Effector memory CD4-positive, alpha-beta T cell (primary cell): ENCODE measurements at places on chromosomes 6 and 20.

- DNase-seq = no peak
Measured at GRCh38 chr6:159217595-159218275, 48.5 kb downstream of the FNDC1 start.

DNA sequence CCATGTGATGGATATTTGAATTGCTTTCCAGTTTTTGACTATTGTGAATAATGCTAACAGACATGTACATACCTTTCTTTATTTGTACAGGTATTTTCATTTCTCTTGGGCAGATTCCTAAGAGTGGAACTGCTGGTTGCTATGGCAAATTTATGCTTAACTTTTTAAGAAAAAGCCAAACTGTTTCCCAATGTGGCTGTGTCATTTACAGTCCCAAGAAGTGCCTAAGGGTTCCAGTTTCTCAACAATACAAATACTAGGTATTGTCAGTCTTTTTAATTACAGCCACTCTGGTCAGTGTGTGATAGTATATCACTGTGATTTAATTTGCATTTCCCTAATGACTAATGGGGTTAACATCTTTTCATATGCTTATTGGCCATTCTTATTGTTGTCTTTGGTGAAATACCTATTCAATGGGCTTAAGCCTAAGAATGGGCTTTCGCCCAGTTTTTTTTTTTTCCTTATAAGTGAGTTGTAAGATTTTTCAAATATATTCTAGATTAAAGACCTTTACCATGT, 10.3 kb downstream of the REPS1 start:
- no peak for DNase-seq

GRCh38 chr6:56145616-56146015, 101.8 kb downstream of the COL21A1 start:
- DNase-seq = no peak

DNA sequence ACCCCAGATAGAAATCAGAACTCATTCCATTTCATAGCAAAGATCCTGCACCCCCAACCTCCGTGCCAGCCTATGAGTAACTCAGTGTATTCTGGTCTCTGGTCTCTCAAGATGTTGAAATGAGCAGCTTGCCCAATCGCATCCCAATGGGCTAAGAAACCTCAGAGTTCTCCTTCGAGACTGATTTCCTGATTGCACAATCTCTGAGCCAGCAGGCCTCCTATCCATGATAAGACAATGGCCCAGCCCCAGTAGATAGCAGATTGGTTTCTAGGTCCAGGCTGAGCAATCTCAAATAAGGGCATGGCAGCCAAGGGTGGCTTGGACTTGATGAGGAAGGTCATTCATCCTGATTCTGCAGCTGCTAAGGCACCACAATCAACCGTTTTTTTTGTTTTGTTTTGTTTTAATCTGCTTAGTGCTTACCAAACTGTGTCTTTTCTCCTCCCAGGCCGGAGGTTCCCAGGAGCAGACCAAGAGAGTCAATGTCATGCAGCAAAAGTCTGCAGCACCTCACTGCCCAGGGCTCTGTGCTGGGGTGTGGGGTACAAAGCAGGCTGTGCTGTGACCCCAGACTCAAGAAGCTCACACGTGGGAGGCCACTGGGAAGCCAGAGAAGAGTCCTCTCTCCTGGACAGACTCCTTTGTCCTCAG, 125.1 kb upstream of the NXT1 start:
- DNase-seq = no peak

DNA sequence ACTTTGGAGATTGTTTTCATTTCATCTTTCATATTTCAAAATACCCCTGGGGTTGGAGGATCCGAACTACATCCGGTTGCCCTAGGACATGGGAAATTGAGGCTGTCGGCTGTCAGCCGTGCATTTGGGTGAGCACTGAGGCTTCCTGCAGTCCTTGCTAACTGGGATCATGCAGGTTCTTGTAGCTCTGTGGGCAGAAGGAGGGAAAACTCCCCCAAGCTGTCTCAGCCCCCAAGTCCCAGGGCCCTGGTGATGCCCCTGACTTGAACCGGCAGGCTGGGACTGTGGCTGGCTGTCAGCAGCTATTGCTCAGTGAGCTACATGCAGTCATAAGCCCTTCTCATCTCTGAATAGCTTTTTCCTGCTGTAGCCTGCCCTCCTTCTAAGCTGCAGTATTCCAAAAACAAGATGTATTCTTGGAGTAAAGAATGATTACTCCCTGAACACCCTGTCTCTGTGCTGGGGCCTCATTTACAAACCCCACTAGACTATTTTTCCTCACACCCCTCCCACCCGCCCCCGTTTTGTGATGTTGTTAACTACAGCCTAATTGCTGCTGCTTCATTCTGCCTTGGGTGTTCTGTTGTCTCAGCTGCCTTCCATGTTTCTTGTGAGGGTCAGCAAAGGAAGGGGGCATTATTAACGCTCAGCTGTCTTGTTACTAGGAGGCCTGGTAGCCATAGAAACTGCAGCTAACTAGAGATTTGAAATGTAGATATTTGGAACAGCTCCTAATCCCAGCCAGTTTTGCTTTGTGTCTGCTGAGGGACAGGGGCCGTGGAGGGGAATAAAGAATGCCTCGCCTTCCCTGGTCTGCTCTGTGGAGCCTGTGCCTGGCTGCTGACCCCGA, 18.1 kb downstream of the MTRES1 start:
- no peak for DNase-seq

DNA sequence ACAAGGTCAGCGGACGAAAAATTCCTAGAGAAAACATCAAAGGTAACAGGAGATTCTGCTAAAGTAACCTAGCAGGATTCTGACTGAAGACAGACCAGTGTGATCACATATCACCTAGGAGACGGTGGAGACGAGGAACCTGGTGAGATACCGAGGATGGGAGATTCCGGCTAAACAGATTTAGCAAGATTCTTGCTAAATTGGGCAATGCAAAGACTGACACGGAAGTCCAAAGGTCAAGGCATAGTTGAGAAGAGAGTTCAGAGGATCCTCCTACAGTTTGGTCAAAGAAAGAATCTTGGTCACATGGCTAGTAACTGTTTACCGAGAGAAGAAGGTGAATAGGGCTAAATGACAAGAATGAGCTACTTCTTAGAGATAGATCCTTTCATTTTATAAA, 61.1 kb downstream of the TMEM170B start:
- DNase-seq = no peak

DNA sequence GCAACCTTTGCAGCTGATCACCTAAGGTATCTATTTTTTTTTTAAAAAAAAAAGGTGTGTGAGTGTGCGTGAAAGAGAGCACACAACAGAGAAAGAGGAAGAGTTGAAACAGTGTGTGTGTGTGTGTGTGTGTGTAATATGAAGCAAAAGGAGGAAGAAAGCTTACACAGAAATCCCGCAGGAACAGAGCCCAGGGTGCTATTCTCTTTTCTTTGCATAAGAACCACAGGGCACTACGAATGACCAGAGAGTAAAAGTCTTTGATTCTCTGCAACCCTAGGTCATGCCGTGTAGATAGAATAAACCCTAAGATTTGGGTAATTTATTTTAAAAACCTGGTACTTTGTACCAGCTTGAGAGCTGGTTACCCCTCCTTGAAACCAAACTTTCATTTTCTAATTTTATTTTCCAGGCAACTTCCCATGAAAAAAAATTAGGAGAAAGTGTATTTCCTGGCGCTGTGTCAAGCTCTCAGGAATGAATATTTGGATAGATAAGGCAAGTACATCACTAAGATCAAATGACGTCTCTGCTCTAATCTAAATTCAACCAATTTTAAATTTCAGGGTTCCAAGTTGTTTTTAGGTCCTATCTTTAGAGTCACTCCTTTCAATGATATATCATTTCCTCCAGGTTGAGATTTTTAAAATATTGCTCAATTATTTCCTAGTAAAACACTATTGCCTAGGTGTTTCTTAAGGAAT, 47.9 kb upstream of the ID4 start:
- no peak for DNase-seq

DNA sequence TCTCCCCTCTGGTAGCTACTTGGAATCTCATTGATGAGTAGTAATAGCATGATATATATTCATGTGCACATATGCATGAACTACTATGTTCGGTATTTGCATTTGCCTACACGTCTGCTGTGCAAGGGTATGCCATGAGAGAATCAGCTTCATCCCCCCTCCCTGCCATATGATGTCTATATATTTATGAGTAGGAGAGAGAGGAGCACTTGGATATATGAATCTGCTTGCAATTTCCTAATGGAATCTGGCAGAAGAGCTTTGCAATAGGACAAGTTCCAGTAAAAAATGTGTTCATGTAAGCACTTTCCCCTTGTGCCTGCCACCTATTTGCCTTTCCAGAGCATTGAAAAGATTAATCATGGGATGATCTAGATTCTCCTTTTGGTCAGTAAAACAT, 76.2 kb upstream of the BACH2 start:
- DNase-seq = no peak

GRCh38 chr6:63538550-63538949, 33.7 kb upstream of the LOC128125822 start:
- DNase-seq = no peak

- no peak for DNase-seq
Measured at GRCh38 chr6:65182681-65183080, 524.3 kb downstream of the EYS start.

- DNase-seq = no peak
Measured at GRCh38 chr20:44089987-44090674, 96.9 kb downstream of the JPH2 start.

DNA sequence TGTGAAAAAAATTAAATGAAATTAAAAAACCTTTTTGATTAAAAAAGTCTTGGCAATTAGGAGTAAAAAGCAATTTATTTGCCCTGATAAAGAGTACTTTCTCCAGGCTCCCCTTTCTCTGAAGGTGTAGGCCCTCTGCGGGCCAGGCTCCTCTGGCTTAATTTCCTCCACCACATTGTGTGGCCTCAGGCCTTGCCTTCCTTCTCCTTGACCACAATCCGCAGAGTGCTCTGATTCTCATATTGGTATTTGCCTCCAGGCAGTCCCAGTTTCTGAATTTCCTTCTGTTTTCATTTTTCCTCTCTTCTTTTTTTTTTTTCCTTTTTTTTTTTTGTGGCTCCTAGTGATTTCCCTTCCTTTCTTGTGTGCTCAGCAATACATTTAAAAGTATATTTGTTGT, 96.4 kb downstream of the AIG1 start:
- DNase-seq = no peak

GRCh38 chr6:93566285-93566684, 146.9 kb upstream of the EPHA7 start:
- no peak for DNase-seq

- DNase-seq = no peak
Measured at GRCh38 chr6:140225701-140226436, 851.4 kb upstream of the CITED2 start.

- DNase-seq = no peak
Measured at GRCh38 chr20:62147528-62147927, 4.0 kb downstream of the SS18L1 start.

- DNase-seq = no peak
Measured at GRCh38 chr6:74946961-74947360, 258.9 kb downstream of the COL12A1 start.

DNA sequence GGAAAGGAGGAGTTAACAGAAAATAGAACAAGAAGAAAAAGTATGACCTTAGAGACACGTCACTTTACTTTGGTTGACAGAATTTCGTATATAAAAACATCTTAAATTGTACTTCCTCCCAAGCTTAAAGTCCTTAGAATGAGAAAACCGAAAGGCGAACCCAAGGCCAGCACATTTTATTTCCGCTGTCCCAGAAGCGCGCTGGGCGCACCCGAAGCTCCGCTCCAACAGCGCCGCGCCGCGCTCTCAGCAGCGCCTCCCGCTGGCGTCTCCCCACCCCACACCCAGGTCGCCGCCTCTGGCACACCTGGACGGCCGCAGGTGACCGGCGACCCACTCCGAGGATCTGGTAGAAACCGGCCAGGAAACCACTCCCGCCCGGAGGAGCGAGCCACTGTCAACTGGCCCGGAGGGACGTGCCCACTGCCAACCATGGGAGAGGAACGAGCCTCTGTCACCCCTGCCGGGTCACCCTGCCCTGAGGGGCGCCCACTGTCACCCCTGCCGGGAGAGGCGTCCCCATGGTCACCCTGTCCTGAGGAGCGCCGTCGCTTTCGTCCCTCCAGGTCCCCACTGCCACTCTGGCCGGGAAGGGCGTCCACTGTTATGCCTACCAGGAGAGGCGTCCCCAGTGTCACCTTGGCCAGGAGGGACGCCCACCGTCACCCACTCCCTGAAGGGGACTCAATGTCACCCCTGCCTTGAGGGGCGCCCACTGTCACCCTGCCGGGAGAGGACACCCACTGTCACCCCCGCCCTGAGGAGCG, 824 bp downstream of the MPC1 start:
- DNase-seq = peak; percentile 48

GRCh38 chr20:58102744-58103516, 125.5 kb downstream of the ANKRD60 start:
- DNase-seq = no peak

GRCh38 chr6:125853756-125854155, 63.0 kb downstream of the NCOA7 start:
- DNase-seq = no peak

DNA sequence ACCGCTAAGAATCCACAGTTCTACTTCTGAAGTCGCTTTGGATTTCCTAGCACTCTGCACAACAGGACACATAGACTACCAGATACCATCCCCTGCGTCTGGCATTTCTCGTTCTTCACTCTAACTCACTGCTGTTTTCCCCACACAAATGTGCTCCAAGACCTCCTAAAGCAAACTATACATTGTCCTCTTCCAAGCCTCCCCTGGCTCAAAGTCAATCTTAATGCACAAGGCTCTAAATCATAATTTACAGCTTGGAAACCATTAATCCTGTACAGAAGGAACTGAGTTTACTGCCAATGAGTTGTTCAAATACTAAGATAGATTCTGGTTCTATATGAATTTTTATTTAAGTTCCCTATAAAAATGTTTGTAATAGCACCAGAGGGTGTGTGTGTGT, 128.5 kb downstream of the HIVEP2 start:
- DNase-seq = no peak

DNA sequence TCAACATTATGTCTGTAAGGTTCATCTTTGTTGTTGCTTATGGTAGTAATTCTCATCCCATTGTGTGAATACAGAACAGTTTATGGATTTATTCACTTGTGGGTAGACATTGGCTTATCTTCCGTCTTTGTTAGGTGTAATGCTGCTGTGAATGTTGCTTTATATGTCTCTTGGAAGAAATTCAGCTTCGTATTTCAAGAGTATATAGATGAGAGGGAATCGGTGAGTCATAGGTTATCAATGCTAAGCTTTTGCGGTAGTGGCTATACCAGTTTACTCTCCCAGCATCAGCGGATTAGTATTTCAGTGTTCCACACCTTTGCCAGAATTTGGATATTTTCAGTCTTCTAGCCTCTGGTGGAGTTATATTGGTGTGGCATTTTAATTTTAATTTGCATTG, 77.8 kb downstream of the ZFAND3 start:
- DNase-seq = no peak

DNA sequence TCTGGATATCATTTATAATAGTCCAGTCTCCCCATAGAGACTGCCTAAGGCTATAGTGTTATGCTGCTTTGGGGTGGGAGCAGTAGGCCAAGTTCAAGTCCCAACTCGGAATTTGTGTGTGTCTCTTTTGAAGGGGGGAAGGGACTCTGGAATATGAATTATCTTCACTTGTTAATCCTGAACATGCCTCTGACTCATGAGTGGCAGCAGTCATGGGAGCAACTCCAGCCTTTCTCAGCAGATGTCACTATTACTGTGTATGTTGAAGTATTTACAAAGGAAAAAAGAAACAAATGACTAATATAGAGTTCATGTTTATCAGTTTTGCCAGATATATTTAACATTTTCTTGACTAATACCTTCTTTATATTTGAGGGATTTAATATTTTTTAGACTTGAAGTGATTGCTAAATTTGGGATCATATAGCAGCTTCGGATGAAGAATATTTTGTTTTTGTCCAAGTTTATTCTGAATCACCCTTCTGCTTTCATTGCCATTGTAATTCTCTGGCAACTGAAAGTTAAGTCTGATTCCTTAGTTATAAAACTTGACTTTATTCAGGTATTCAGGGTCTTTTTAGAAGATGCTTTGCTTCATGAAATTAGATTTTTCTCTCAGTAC, 23.4 kb downstream of the FAM217A start:
- no peak for DNase-seq
